M059J (cell line): ENCODE measurements at places on chromosomes 16 and 17. TPM values are rescaled to one million over a fixed set of nuclear protein-coding genes. Genes with fewer than 3 reads are reported as not detected.

The MT4 gene
- not detected in 2 replicates for total RNA-seq

The ENPP7 gene
- total RNA-seq: not detected in 2 replicates

The CACNA1H gene
- 0.02 TPM in 1 of 2 replicates, not detected in the other for total RNA-seq

The CCDC200 gene
- total RNA-seq: not detected in 2 replicates

DNA sequence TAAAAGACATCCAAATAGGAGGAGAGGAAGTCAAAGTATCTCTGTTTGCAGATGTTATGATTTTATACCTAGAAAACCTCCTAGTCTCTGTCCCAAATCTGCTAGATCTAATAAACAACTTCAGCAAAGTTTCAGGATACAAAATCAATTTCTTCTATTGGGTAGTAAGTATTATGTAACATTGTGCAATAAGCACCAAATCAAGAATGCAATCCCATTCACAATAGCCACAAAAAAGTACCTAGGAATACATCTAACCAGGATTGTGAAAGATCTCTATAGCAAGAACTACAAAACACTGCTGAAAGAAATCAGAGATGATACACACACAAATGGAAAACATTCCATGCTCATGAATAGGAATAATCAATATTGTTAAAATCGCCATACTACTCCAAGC is 13.0 kb downstream of the NLRP1 start:
- DNase-seq: no peak

DNA sequence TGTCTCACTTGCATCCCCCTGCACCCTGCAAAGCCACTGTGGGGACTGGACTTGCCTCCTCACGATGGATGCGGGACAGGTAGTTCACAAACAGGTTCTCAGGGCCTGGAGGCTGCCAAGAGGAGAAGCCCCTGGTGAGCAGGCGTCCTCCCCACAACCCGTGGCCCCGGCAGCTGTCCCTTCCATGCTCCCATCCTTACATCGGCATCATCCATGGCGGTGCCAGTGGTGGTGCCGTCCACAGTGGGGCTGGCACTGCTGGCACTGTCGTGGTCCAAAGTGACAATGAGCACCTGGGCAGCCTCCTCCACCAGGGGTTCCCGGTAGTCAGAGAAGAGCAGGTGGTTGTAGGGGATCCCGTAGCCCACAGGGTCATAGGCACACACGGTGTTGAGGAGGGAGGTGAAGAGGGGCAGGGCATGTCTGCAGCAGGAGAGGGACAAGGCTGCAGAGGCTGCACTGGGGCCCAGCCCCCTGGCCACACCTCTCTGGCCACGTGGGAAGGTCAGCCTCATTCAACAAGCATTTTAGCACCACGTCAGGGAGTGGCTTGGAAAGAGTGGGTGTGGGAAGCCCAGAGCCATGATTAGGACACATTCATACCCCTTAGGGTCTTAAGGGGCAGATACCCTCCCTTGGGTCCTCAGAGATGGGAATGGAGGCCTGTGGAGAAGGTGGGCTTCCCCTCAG is 12.6 kb downstream of the HID1 start:
- DNase-seq: peak; percentile 44

GRCh38 chr16:35506898-35507194 is 2047.4 kb downstream of the TP53TG3F start:
- DNase-seq: no peak

DNA sequence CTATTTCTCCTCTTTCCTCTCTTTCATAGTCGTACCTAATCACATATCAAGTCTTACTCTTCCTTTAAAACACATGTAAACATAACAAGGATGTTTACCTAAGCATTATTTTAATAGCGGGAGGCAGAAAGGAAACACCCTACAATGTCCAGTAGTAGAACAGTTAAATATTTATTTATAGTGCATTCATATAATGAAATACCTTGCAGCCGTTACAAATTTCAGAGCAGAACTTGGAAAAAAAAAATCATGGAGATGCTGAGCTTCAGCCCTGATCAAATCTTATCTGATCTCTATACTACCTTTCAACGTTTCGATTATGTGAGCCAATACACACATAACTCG is 39.6 kb downstream of the GRB2 start:
- no peak for DNase-seq

DNA sequence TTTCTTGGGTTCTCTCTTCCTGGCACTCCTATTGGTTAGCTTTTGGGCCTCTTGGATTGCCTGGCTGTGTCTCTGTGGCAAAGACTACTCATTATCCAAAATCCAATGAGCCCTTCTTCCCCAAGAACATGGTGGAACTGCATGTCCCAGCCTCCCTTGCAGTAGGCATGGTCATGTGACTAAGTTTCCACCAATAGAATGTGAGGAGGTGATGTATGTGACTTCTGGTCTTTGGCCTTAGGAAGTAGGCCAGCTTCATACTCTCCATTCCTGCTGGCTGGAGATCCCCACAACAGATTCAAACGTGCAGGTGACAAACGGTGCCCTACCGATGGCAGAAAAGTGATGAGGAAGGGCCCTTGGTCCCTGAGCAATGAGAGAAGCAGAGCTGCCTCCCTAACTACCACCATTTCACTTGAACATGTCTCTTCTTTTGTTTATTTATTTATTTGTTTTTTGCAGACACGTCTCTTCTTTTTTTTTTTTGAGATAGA is 17.3 kb upstream of the SPN start:
- DNase-seq: peak; percentile 34

DNA sequence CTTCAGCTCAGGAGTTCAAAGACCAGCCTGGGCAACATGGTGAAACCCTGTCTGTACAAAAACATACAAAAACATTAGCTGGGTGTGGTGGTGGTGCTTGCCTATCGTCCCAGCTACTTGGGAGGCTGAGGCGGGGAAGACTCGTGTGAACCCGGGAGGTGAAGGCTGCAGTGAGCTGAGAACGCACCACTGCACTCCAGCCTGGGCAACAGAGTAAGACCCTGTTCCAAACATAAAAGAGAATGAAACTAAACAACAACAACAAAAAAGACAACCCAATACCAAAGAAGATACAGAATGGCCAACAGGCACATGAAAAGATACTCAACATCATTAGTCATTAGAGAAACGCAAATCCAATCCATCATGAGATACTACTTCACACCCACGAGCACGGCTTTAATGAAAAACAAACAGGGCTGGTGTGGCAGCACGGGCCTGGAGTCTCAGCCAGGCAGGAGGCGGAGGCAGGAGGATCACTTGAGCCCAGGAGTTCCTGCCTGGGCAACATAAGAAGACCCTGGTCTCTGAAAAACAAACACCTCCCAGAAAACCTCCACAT is 7.4 kb upstream of the SLC16A3 start:
- no peak for DNase-seq

- no peak for DNase-seq
Measured at GRCh38 chr16:50740736-50741135, 1.1 kb upstream of the CYLD start.

GRCh38 chr17:2995886-2996809 is 67.3 kb downstream of the OR1D5 start:
- DNase-seq: no peak
